Right renal pelvis (tissue), 4 donors: ENCODE measurements at places on chromosomes 4 and X. TPM values are rescaled to one million over a fixed set of nuclear protein-coding genes. Genes with fewer than 3 reads are reported as not detected.

The ERAS gene
- 0.17 TPM for polyA plus RNA-seq

The MSX1 gene
- 1.1 TPM for polyA plus RNA-seq

The AFF2 gene
- 5.4 TPM for polyA plus RNA-seq

The HNRNPDL gene
- polyA plus RNA-seq, result 629 TPM

The MAGEA2 gene
- not detected for polyA plus RNA-seq

The PPARGC1A gene
- polyA plus RNA-seq, result 25.0 TPM

The CXXC4 gene
- polyA plus RNA-seq, result 10.2 TPM

The CENPVL2 gene
- polyA plus RNA-seq, result 0.36 TPM

The RPS6KA6 gene
- 16.9 TPM for polyA plus RNA-seq
